Dermis lymphatic vessel endothelial cell (primary cell): ENCODE measurements at places on chromosomes 6 and 20. TPM values are rescaled to one million over a fixed set of nuclear protein-coding genes. Genes with fewer than 3 reads are reported as not detected.

BNIP5 gene
- total RNA-seq: not detected in 2 replicates

ISM1 gene
- not detected in 2 replicates for total RNA-seq

MUC21 gene
- total RNA-seq: not detected in 2 replicates

C6orf163 gene
- total RNA-seq: 0.43 and 0.95 TPM in 2 replicates

SNRPB gene
- total RNA-seq: 212 and 228 TPM in 2 replicates

IPCEF1 gene
- 4.4 and 6.3 TPM in 2 replicates for total RNA-seq

NCR2 gene
- total RNA-seq: not detected in 2 replicates

OR12D3 gene
- total RNA-seq: not detected in 2 replicates

ADA gene
- total RNA-seq: 13.8 and 46.5 TPM in 2 replicates

FAM217A gene
- not detected in 2 replicates for total RNA-seq

FAXC gene
- total RNA-seq: 0.65 and 0.86 TPM in 2 replicates

SRC gene
- 0.98 and 5.7 TPM in 2 replicates for total RNA-seq

CTAGE9 gene
- not detected in 2 replicates for total RNA-seq

AKAP12 gene
- total RNA-seq: 331 and 532 TPM in 2 replicates

LST1 gene
- 0.11 and 0.26 TPM in 2 replicates for total RNA-seq

RALGAPA2 gene
- total RNA-seq: 33.6 and 34.5 TPM in 2 replicates

TRAPPC3L gene
- total RNA-seq: 0.11 and 0.34 TPM in 2 replicates

HLA-DQB2 gene
- not detected in 2 replicates for total RNA-seq

CNKSR3 gene
- total RNA-seq: 13.8 and 15.9 TPM in 2 replicates

DPPA5 gene
- total RNA-seq: not detected in 2 replicates

TTBK1 gene
- total RNA-seq: not detected in 2 replicates

NFS1 gene
- 6.5 and 15.7 TPM in 2 replicates for total RNA-seq

LAMP5 gene
- 6.3 and 7.8 TPM in 2 replicates for total RNA-seq

KCNG1 gene
- 1.8 and 2.8 TPM in 2 replicates for total RNA-seq

TINAG gene
- total RNA-seq: not detected in 2 replicates

THBD gene
- 7.2 and 10.5 TPM in 2 replicates for total RNA-seq

COX4I2 gene
- not detected in 2 replicates for total RNA-seq

ESR1 gene
- total RNA-seq: not detected in 2 replicates

TPX2 gene
- 6.3 and 7.7 TPM in 2 replicates for total RNA-seq

PTK6 gene
- under 0.01 TPM in 1 of 2 replicates, not detected in the other for total RNA-seq

HLA-DOA gene
- not detected in 2 replicates for total RNA-seq

ARFGEF3 gene
- 1.7 and 2.5 TPM in 2 replicates for total RNA-seq

PRR18 gene
- total RNA-seq: not detected in 2 replicates

HFE gene
- total RNA-seq: 2.8 and 3.5 TPM in 2 replicates

PTCRA gene
- total RNA-seq: 0.17 TPM in 1 of 2 replicates, not detected in the other

CBLN4 gene
- total RNA-seq: not detected in 2 replicates

FAM162B gene
- 6.5 and 7.9 TPM in 2 replicates for total RNA-seq

DDX39B gene
- 269 and 380 TPM in 2 replicates for total RNA-seq

LGSN gene
- not detected in 2 replicates for total RNA-seq

THBS2 gene
- total RNA-seq: 0.26 and 2.3 TPM in 2 replicates

CLPSL1 gene
- not detected in 2 replicates for total RNA-seq

MOG gene
- not detected in 2 replicates for total RNA-seq

HDGFL1 gene
- not detected in 2 replicates for total RNA-seq

RHAG gene
- 0.09 and 0.11 TPM in 2 replicates for total RNA-seq

POM121L2 gene
- total RNA-seq: not detected in 2 replicates

CHD6 gene
- total RNA-seq: 24.1 and 27.9 TPM in 2 replicates

DDX43 gene
- total RNA-seq: 0.33 TPM in 1 of 2 replicates, not detected in the other

CD93 gene
- total RNA-seq: 40.5 and 48.4 TPM in 2 replicates

SPATA25 gene
- 0.65 and 1.1 TPM in 2 replicates for total RNA-seq

CCN5 gene
- under 0.01 TPM in 1 of 2 replicates, not detected in the other for total RNA-seq

TRIM40 gene
- not detected in 2 replicates for total RNA-seq

SIRPB1 gene
- 2.8 and 3.3 TPM in 2 replicates for total RNA-seq

WFDC12 gene
- not detected in 2 replicates for total RNA-seq

SLCO4A1 gene
- total RNA-seq: 0.11 and 0.17 TPM in 2 replicates
